Fibroblast of skin of left biceps (primary cell): ENCODE measurements at places on chromosomes 6 and 20.

- no peak for DNase-seq
Measured at GRCh38 chr6:136365776-136366354, 76.2 kb upstream of the BCLAF1 start.

DNA sequence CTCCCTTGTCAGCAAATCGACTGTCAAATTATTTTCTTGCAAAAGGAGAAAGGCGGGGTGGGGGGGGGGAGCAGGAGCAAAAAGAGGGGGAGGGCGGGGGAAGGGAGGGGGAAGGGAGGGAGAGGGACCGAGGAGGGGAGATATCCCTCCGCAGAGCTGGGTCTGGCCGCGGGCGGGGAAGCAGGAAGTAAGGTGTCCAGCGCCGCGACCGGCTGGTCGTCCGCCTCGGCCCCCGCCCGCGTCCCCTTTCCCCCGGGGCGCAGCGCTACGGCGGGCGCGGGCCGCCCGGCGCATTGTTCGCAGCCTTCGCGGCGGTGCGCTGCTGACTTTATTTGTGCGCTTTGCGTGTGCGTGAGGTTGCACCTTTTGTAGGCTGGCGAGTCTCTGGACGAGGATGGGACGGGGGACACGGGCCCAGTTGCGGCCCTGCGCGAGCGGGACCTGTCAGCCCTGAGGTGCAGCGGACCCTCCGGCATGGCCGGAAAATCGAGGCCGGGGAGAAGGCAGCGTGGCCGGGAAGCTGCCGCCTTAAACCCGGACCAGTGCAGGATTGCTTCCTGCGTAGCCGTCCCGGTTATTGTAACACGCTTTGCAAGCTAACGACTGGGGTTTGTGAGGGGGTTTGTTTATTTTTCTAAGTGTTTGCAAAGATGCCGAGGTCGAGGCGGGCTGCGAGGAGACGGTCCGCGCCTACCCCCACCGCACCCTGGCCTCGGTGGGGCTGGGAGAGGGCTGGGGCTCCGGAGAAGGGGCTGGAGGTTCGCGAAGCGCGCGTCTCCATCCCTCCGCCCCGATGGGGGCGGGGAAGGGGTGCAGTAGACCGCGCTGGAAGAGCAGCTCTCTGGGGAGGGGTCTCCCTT is 675 bp upstream of the TRERF1 start:
- peak; percentile 62 for DNase-seq

DNA sequence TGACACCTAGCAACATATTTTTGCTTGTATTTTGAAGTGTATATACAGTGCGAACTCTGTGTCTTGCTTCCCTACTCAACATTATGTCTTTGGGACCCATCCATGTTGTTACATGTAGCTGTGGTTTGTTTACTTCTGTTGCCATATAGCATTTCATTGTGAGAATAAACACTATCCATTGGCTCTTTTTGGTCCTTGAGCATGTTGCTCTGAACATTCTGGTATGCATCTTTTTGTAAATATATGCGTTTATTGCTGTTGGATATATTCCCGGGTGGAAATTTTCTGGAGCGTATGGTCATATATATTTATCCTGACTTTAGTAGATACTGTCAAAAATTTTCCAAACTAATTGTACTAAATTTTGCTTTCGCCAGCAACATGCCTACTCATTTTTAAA is 222.5 kb upstream of the SPTLC3 start:
- no peak for DNase-seq

- DNase-seq, result no peak
Measured at GRCh38 chr20:33407251-33407650, 5.9 kb upstream of the CDK5RAP1 start.

- no peak for DNase-seq
Measured at GRCh38 chr20:5845681-5846615, 95.7 kb downstream of the SHLD1 start.

- no peak for DNase-seq
Measured at GRCh38 chr20:50039706-50040431, 57.1 kb downstream of the SNAI1 start.

GRCh38 chr6:48229841-48230240 is 118.8 kb upstream of the PTCHD4 start:
- no peak for DNase-seq

DNA sequence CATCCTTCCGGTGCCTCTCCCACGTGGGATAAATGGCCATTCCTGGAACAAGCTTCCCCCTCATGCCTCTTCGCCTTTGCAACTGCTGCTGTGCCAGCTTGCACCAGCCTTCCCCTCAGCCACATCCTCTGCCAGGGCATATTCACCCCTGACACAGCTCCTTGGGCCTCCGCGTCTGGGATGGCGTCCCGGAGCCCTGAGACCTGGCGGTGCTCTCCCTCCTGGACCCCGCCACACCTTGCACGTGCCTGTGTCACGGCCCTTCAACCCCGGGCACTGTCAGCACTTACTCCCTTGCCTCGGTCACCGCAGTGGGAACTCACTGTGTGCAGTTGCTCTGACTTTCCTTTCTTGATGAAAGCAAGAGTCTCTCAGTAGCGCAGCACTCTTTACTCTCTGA is 13.2 kb downstream of the BPHL start:
- no peak for DNase-seq

DNA sequence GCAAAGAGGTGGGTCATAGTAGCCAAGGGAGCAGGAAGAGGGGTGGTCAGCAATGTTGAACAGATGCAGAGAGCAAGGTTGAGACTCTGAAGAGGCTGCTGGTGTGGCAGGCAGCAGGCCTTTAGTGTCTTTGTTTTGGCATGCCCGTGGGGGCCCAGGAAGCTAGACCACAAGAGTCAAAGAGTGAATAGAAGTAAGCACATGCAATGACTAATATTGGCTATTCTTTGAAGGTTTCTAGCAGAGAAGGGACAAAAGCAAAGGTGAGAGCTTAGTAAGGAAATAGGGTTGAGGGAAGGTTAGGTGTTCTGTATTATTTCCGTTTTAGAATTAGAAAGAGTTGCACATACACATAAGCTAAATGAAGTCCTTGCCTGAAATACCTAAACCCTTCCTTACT is 18.8 kb downstream of the TDRD6 start:
- no peak for DNase-seq

DNA sequence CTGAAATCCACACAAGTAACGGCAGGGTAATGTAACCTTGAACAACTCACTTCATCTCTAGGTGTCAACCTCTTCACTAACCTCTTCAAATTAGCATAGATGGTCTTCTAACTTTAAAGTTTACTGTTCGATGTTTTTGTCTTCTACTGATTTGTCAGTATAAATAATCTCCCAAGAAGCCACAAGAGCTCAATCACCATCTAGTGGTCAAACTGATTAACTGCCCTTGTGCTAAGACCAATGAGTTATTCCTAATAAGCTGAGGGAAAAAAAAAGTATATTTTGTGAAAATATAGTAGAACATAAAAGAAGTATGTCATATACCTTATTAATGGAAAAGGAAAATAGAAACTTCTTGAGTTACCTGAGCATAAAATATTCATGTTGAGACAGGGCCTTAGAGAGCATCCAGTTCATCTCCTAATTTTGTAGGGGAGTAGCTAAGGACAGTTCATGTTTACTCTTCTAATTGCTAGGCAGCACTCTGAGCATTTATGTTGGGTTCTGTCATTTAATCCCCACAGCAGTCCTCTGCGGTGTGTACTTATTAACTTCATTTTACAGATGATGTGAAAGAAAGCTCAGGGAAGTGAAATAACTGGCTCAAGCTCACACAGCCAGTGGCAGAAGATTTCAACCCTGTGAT is 317.1 kb downstream of the ESR1 start:
- peak; percentile 19 for DNase-seq

DNA sequence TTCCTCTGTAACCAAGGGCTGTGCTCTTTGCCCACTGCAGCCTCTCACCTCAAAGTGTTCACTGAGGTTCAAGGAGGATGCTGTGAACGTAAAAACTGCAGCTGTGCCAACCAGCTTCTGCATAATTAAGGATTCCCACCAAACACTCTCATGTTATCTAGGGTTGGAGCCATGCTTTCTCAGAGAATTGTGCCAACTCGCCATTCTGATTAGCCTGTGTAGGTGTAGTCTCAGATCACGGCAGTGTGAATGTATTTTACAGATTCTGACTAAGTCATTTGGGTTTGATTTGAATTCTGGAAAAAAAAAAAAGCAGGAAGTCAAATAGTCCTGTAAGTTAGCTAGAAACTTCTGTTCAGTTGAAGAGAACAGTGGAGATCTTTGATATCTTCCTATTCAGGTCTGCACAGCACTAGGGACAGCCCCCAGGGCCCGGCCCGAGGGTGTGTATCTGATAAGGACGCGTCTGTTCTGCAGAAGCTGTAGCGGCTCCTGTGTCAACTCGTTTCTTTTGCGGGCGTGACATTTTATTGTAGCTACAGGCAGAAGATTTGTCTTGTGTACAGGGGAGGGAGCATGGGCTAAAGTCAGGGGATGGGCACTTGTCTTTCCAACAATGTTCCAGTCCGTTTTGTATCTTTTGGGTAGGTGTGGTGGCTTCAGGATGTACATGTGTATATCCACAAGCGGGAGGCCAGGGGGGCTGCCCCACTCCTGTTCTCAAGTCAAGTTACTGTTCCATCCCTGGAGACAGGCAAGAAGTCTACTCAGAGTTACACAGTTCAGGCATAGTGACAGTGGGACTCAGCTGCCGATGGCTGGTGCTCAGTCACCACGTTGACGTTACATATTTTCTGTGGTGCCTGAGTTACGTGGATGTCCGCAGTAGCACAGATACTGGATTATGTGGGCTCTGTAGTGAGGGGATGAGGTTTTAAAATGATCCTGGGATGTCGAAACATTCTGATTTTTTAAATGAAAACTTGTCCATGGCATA is 12.4 kb downstream of the IRF4 start:
- DNase-seq, result no peak

- no peak for DNase-seq
Measured at GRCh38 chr6:11327961-11328360, 95.5 kb upstream of the NEDD9 start.

DNA sequence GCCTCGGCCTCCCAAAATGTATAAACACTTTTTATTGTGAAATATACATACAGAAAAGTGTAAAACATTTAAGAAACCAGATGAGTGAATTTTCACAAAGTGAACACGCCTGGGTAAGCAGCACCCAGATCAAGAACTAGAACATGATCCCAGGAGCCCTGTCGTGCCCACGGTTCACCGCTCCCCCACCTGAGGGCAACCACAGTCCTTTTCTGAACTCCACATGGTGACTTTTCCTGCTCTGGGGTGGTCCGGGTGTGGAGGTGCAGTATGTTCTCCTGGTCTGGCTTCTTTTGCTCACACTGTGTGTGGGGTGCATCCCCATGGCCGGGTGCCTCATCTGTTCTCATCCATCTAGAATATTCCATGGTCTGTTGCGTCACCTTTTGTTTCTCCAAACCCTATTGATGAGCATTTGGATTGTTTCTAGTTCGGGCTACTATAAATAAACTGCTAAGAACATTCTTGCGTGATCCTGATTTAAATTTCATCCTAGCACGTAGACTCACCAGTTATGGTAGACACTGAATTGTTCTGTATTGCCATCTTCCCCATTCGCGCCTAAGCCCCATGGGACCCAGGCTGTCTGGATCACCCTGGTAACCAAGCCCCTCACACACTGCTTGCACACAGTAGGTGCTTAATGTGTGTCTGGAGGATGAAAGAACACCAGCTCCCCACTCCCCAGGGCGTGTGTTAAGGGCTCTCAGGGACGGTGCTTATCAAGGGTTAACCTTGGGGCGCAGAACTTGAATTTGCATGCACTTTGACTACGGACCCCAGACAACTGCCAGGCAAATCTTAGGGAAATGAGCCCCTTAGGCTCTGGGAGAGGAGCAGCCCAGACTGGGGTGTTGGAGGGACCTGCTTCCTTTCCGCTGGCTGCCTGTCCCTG is 56.2 kb downstream of the CTCFL start:
- no peak for DNase-seq

GRCh38 chr6:45609141-45609638 is 231.5 kb upstream of the SUPT3H start:
- DNase-seq, result peak; percentile 98

GRCh38 chr6:102114402-102114801 is 720.9 kb downstream of the GRIK2 start:
- no peak for DNase-seq

- no peak for DNase-seq
Measured at GRCh38 chr20:51383891-51384510, 158.5 kb downstream of the NFATC2 start.

DNA sequence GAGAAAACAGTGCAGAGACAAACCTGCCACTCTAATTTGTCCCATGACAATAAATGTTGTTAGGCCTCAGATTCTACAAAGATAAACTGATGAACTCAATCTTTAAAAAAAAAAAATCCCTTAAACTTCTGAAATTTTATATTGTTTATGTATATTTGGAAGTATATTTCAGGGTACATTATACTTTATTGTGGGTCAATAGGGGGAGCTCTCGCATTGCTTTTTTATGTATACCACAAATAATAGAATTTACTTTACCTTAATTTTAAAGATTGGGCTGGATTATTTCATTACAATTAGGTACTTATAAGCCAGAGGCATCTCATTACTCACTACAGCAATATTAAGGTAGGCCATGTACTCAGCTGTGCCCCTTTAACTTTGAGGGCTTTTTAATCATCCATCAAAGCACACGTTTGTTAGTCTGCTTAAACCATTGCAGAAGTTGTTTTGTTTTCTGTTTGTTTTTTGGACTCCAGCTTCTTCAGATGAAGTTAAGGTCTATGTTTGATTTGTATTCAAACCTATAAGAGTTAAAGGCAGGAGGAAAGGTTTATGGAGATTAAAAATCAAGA is 56.3 kb upstream of the EYA4 start:
- DNase-seq, result no peak

- no peak for DNase-seq
Measured at GRCh38 chr6:140671926-140672325, 1297.5 kb upstream of the CITED2 start.

DNA sequence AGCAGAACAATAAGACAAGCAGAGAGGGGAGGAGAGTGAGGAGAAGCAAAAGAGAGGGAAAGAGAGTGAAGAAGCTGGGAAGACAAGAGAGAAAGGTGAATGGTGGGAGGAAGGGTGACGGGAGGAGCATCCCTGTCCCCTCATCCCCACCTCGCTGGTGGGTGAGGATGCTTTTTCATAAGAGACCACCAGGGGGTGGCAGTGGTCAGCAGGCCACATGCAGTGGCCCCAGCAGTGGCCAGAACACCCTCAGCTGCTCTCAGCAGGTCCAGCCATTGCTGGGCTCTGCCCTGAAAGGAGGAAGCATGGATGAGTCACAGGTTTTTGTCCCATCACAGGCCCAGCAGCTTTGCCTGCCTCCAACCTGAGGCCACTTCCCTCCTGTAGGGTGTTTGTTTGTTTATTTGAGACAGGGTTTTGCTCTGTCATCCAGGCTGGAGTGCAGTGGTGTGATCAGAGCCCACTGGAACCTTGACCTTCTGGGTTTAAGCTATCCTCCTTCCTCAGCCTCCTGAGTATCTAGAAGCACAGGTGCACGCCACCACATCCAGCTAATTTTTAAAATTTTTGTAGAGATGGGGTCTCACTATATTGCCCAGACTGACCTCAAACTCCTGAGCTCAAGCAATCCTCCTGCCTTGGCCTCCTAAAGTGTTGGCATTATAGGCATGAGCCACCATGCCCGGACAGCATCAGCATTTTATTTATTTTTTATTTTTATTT is 24.0 kb downstream of the FGD2 start:
- peak; percentile 24 for DNase-seq

GRCh38 chr6:77707603-77708002 is 54.8 kb downstream of the MEI4 start:
- no peak for DNase-seq
